ENCODE measurements at places on chromosomes 3 and 15. TPM values are rescaled to one million over a fixed set of nuclear protein-coding genes. Genes with fewer than 3 reads are reported as not detected.

- no peak for DNase-seq
Observed at GRCh38 chr3:171404376-171404967, 55.7 kb downstream of the TNIK start.

DNA sequence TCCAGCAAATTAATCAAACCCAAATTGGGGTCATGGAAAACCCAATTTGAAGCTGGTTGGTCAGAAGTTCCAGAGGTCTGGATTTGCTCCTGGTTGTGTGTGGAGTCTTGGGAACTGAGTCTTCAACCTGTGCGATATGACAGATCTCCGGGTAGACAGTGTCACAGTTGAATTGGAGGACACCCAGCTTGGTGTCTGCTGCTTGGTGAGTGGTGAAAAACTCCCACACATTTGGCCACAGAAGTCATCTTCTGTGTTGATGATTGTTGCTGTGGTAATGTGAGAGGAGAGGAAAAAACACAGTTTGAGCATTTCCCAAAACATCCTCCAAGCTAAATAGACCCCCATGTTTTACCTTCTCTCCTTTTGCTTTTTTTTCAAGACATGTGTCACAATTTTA, 218.1 kb downstream of the TP63 start:
- DNase-seq, result no peak

GRCh38 chr15:93467337-93467736, 378.3 kb upstream of the RGMA start:
- no peak for DNase-seq

DNA sequence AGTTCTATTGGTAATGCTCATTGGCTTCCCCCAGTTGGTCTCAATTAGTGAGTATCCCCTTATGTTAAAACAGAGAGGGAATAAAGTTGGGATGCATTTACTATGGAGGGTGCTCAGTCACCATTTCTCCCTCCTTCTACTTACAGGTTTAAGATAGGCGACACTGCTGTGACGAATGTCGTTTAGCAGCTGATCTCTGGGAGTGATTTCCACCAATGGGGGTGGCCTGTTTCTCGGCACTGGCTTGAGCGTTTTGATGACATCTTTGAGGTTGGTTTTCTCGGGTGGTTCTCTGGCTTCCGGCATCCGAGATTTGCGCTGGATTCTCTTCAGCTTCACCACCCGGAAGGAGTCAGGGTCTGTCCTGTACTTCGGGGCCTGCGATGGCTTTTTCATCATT, 3.8 kb downstream of the LMOD3 start:
- no peak for DNase-seq

- DNase-seq, result peak; percentile 71
Observed at GRCh38 chr3:39208463-39209055, 16.2 kb upstream of the XIRP1 start.

DNA sequence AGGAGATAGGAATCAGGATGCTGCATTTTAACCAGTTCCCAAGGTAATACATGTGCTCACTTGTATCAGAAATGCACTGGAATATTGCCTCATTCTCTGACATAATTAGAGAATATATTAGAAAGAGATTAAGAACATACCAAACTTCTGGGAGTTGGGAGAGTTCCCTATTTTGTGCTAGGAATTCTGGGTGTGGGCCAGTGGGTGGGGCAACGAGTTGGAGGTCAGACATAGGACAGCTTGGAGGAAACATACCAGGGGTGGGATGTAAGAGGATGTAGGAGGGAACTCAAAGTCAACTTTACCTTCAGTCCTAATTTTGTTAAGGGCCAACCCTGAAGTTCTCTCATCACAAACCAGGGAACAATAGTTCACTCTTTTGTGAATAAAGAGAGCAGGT, 83.6 kb downstream of the SLC7A14 start:
- DNase-seq, result no peak

Gene PIF1
- 9.0 TPM for total RNA-seq

Gene CHRNA7
- total RNA-seq, result 0.38 TPM

DNA sequence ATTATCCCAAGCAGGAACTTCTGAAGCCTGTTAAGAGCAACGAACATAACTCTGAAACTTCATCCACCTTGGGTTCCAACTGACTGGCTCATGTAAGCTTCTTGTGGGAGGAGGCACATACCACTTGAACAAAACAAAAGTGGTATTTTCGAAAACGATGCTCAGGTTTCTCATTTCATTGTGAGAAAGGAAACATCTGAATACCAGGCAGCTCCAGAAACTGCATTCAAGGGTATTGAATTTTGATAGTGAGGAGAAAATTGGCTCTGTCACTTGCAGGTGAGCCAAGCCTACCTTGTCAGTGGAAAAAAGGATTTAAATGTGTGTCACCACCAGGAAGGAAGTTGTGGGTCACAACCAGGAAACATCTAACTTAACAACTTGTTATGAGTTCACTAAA, 218.1 kb upstream of the SATB1 start:
- DNase-seq, result no peak

Gene PEX11A
- total RNA-seq, result 3.6 TPM

GRCh38 chr3:54756330-54756731, 171.5 kb downstream of the LRTM1 start:
- no peak for DNase-seq

- DNase-seq, result no peak
Observed at GRCh38 chr3:134376786-134377426, 2.7 kb upstream of the AMOTL2 start.

DNA sequence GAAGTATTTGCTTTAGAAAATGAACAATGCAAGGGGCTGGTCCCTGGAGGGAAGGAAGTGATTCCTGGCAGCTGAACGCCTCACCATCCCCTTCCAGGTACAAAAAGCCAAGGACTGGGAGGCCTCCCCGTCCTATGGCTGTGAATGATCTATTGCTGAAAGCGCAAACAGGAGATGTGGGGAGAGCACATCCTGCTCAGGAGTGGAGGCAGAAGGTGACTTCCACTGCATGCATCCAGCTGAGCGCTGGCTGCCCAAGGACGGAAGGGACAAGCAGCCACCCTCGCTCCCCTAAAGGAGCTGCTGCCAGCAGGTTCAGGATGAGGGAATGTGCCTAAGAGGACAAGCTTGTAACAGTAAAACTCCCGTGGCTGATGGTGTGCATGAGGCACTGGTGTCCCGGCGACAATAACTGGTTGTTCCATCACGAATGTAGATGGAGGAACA, 41.4 kb downstream of the ABTB1 start:
- peak; percentile 74 for DNase-seq
